AG09319 (cell line): ENCODE measurements at places on chromosomes 4 and X.

DNA sequence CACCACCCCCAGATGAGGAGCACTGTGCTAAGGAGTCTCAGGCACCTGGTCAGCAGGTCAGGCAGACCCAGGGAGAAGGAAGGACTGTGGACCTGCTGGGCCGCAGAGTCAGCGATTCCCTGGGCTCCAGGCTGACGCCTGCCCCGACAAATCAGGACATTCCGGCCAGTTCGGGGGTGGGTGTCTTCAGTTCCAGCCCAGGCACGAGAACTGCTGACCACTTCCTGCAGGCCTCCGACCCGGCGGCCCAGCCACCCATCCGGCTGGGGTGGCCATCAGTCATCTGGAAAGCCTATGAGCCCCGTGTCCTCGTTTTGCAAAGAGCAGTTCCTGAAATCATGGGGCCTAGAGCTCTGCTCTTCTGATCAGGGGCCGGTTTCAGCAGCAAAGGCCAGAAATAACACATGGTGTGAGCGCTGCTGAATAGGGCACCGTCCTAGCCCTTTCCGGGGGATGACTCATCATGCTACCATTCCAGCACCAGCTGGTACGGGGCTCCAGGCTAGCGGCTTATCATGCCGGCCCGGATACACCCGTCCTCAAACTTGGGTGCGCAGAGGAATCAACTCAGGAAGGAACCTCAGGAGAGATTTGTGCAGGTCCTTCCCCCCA, 7.8 kb upstream of the SH3TC1 start:
- DNase-seq = no peak

DNA sequence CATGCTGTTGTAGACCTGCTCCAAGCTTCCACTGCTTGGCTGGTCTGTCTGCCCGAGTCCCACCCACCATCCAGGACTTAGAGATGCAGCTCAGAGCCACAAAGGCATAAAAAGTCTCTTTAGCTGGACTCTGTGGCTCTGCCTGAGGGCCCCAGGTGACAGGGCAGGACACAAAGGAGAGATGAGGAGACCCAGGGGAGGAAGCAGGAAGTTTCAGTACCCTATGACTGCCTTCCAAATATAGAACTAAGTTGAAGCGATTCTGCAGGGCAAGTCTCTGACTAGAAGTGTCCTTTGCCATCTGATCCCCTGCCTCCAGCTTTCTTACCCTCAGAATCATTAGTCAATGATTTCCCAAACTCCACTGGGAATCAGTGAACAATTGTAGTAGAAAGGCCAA, 11.2 kb upstream of the CXCR3 start:
- no peak for DNase-seq

GRCh38 chrX:74133156-74133796, 170.7 kb upstream of the ZCCHC13 start:
- DNase-seq = peak; percentile 39

DNA sequence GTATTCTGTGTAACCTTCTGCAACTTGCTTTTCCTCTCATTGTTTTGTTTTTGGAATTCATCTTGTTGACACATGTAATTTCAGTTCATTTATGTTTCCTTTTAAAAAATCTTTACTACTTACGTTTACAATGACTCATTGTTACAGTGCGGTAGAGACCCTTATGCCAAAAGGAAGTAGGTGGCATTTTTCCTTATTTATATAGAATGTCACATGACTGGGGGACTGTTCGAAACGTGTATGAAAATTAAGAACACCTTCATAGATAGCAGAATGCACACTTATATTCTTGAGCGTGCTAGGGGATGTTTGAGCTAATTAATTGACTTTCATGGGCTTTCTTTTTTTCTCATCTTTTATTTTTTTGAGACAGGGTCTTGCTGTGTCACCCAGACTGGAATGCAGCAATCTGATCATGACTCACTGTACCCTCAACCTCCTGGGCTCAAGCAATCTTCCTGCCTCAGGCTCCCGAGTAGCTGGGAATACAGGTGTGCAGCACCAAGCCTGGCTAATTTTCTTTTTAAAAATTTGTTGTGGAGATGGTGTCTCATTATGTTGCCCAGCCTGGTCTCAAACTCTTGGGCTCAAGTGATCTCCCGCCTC, 7.3 kb downstream of the REPS2 start:
- no peak for DNase-seq

- no peak for DNase-seq
Observed at GRCh38 chr4:160831165-160831922, 1332.5 kb downstream of the FSTL5 start.

- DNase-seq = no peak
Observed at GRCh38 chr4:182238355-182238931, 4.8 kb upstream of the TENM3 start.

DNA sequence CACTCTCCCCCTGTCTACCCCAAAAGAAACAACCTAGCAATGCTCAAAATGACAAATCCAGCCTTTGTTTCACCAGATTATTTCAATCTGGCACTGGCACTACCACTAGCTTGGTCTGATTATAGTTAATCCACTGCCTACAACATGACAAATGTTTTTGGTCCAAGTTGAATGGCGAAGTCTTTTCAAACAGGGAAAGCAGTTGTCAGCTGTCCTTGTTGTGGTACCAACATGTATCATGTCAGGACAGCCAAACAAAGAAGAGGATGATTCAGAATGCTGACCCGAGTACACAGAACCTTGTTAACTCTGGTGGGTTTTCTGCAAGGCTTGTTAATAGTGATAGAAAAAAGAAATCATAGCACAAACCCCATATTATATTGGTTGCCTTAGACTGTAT, 160.8 kb upstream of the ANK2 start:
- DNase-seq = no peak

- peak; percentile 29 for DNase-seq
Observed at GRCh38 chr4:47668810-47669408, 169.0 kb downstream of the CORIN start.

DNA sequence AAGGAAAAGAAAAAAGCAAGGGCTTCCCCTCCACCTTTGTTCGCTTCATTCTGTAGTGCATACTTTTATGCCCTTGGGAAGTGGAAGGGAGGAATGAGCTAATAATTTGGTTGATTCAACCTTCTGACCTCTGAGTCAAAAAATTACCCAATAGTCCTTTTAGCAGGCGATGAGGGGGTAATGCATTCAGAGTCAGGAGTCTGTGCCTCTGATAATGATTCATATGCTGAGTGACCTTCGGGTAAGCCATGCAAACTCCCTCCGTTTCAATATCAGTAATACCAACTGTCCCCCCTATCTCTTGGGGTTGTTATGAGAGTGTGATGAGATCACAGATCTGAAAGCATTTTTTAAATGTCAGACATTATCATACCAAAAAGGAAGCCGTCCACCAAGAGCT, 41.6 kb upstream of the ACSL4 start:
- DNase-seq = no peak
